ENCODE measurements at places on chromosomes 4 and X.

GRCh38 chr4:148850257-148850995, 408.2 kb upstream of the NR3C2 start:
- DNase-seq: no peak

DNA sequence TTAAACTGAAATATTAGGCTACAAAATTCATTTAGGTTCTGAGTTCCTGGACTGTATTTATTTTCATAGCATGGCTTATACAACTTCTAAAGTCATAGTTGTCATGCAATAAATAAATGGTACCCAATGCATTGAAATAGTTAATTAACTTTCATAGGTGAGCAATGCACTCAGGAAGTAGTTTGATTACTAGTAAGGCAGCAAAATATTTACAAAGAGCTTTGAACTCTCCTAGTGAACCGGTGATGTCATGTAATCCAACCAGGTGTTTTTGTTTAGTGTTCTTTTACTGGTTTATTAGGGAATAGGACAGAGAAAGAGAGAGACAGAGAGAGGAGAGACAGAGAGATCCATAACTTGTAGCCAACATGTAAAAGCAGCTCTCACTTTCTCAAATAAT, 228.6 kb upstream of the CTSO start:
- no peak for DNase-seq

GRCh38 chrX:125289920-125290319, 29.8 kb upstream of the TEX13C start:
- DNase-seq: peak; percentile 2

DNA sequence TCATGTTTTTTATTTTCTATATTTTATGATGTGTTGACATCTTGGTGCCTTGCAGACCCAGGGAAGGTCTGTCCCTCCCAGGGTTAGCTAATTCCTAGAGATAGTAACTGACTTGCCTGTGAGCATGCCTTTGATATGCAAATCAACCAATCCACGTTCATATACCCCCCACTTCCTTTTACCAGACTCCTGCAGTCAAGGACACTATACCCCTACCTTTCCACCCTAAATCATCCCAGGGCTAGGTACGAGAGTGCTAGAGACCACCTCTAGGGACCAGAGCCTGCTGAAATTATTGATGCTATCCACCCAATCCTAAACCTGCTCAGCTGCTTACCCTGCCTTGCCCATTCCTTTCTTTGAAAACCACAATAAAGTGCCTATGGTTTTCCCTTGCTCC, 7.5 kb upstream of the PHEX start:
- DNase-seq: no peak

DNA sequence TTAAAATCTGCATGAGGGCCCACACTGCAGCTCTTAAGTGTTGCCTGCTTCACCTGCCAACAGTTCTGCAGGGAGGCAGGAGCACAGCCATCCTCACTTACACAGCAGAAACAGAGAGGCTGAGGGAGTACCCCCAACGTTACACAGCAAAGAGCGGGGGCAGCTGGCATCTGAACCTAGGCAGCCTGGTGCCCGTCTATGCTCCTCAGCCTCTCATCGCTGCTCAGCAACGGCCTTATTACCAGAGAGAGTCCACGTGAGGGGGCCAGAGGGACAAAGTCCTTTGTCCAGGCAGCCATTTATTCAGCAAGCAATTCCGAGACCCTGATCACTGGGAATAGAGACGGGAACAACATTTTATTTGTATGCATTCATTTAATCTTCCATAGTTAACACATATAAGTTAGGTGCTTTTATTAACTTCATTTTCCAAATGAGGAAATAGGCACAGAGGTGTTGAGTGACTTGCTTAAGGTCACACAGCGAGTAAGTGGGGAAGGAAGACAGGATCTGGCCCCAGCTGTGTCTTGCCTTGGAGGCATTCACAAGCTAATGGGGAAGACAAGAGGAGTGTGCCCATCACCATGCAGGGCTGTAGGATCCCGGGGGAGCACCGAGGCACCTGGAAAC, 52.2 kb upstream of the SORCS2 start:
- DNase-seq: no peak
